ENCODE measurements at places on chromosomes 12 and 14.
A peak's percentile ranks its signal among the peaks of the same experiment; 100 is the strongest.

DNA sequence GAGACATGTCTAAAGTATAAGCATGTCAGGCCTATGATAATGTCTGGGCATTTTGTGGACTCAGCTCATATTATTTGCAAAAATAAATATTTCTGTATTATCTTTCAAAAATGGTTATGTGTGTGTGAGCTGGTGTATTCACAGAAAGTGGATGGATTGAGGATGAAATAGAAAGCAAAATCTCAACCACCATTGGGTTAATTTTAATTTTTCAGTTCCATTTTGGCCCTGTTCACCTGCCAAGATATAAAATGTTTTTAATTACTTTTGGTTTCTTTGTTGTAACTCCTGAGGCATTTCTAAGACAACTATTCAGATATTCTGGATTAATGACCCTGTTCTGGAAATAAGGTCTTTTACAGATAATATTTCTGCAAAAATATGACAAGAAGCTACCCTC, 232.7 kb upstream of the PPFIA2 start:
- no peak for DNase-seq

GRCh38 chr12:54126696-54127537, 61.9 kb downstream of the SMUG1 start:
- DNase-seq, result peak; percentile 13

- no peak for DNase-seq
These were observed 48.5 kb downstream of the CYP46A1 start for GRCh38 chr14:99732436-99733210.

DNA sequence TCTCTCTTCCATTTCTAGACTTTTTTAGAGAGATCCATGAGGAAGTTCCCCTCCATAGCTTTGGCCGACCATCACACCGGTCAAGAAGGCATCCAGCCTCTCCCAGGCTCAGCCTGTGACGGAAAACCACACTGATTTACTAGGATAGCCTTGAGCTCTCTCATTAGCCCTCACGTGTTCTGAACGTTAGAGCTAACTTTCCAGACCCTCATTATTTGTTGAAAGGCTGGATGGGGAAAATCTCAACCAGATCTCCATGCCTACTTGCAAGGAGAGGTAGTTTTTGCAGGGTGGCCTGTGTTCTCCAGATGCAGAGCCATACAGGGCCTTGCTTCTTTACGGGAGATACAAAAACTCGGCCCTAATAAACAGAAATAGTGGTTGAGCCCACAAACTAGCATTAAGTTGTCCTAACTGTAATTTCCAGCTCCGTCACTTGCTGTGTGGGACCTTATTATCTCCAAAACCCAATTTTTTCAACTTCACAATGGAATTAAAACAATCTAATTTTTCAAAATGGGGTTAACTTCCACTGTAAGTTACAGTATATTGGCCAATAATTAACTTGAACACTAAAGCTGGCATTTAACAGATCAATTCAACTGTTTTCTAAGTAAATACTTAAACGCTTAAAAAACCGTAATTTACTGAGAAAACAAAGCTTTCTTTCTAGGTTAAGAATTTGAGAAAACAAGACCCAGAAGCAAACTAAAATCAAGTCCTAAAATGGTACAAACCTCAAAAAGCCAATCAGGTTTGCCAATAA, 65.3 kb downstream of the KLHL28 start:
- DNase-seq, result no peak

DNA sequence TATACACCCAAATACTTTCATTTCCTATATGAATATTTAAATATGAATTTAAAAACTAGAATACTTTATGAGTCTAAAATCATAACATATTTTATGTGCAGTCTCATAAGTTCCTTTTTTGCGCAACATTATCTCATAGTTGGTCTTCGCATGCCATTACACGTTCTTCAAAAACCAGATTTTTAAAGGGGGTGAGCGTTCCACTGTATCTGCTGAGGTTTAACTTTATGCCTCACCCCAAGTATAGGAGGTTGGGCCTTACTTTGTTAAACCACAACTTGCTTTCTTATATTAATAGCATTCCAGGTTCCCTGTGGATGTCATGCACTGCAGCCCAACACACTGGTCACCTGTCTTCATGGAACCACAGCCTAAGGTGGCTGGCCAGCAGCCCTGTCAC, 118.6 kb downstream of the APAF1 start:
- no peak for DNase-seq

GRCh38 chr12:2172491-2173214, 119.9 kb downstream of the CACNA1C start:
- DNase-seq, result no peak

GRCh38 chr14:49962621-49963020, 69.7 kb downstream of the ARF6 start:
- DNase-seq, result no peak

GRCh38 chr12:116194935-116195431, 82.5 kb downstream of the MED13L start:
- DNase-seq, result no peak

GRCh38 chr14:59239022-59239421, 50.6 kb downstream of the DAAM1 start:
- DNase-seq, result no peak
